ENCODE measurements at places on chromosomes 12 and 14. TPM values are rescaled to one million over a fixed set of nuclear protein-coding genes. Genes with fewer than 3 reads are reported as not detected.

The KRT80 gene
- 10.3 TPM for total RNA-seq

The SIX6 gene
- not detected for total RNA-seq

The KRT75 gene
- 0.21 TPM for total RNA-seq

The KRT6A gene
- 299 TPM for total RNA-seq

DNA sequence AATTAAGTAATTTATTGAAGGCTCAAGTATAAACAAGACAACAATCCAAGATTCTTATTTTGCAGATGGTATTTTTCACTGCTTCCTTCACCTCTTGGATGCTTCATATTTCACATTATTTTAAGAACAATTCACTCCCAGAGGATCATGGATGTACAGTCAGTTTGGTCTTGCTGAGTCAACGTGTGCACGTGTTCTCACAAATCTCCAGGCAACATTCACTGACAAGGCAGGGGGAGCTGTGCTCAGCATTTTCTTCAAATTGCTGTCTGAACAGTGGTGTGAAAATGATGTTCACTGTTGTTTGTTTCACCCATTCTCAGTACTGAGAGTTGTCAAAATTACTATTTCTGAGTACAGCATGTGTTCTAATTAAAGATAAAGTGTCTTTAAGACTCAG, 118.3 kb upstream of the SLC38A4 start:
- peak; percentile 32 for DNase-seq

DNA sequence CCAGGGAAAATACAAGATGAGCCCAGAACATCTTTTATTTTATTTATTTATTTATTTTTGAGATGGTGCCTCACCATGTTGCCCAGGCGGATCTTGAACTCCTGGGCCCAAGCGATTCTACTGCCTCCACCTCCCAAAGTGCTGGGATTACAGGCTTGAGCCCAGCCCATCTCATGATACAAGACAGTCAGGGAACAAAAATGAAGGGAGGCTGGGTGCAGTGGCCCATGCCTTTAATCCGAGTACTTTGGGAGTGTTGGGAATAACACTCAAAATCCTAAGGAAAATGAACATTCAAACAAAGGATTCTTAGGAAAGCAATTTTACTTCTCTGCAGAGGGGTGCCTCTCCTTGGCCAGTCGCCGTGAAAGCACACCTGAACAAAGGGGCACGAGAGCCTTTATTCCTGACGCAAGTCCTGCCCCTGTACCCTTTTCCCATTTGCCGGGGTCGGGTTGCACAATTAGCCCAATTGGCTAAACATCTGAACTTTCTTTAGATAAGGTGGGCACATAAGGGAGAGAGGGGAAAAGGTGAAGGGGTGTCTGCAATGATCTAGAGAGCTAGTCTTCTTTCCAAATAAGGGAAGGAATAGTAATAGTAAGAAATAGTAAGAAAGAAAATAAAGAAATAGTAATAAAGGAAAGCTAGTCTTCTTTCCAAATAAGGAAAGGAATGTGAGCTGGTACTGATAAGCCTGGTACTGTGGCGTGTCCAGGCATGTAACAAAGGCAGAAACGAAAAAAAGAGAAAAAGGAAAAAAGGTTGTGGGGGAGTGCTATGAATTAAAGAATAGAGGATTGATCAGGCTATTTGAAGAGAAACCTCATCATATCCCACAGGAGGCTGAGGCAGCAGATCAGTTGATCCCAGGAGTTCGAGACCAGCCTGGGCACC, 13.4 kb downstream of the NCAPD2 start:
- DNase-seq, result no peak

- no peak for DNase-seq
Observed at GRCh38 chr14:77886010-77886409, 86.1 kb downstream of the ADCK1 start.

DNA sequence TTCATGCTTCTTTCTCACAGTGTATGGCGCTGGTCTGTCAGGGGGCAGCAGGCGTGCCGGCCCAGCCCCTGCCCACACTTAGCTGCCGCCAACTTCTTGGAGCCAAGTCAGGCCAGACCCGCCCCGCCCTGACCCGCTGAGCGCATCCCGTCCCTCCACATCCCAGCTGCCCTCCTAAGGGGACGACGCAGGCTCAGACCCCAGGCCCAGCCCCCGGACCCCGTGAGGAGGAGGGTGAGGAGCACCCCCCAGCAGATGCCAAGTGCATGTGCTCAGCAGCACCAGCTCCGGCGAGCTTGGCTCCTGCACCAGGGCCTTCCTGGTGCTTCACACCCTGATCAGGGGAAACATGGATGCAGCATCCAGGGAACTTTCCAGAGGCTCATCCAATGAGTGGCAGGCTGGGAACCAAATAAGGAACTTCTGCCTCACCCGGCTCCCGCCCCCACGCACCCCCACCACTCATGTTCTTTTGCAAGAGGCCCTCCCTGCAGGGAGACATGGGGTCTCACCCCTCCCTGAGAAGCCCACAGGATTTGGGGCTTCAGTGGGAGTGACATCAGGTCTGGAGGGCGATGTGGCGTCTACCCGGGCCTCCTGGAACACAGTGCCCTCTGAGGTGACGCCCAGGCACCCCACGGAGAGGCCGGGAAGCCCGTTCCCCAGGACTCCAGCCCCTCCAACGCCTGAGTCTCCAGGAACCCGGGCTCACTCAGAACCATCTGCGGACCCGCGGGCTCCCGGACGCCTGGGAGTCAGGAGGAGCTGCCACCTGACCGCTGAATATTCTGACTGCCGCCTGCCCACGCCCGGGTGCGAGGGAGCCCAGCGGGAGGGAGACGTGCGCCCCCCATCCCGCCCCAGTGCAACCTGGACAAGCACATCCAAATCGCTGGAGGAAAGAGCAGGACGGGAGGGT, 70.0 kb upstream of the GALNT9 start:
- DNase-seq, result no peak

The SSTR1 gene
- total RNA-seq, result 0.21 TPM

DNA sequence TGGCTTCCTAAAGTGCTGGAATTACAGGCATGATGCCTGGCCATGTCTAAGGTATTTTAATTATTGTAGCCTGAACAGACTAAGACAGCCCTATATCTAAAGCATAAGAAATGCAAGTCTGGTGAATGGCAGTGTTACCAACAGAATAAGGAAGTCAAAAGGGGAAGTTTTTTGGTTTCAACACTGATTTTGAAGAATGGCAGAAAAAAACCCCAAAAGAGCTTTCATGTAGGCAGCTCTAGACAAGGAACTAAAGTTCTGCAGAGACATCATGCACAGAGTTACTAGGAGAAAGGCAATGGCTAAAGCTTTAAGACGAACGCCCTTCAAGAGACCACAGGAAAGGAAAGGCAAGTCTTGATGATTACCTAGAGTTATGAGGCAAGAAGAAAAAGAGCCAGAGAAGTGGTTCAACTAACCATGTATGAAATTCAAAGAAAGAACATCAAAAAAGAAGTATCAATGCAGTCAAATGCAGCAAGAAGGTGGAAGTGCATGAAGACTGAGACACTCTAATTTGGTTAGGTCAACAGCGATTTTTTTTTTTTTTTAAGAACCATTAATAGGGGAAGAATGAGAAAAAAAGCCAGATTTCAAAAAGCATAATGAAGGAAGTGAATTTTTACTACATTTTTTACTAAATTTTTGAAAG, 50.8 kb downstream of the RPS6KA5 start:
- no peak for DNase-seq

GRCh38 chr12:24255920-24256665, 306.6 kb upstream of the SOX5 start:
- DNase-seq, result no peak

The PMCH gene
- not detected for total RNA-seq

DNA sequence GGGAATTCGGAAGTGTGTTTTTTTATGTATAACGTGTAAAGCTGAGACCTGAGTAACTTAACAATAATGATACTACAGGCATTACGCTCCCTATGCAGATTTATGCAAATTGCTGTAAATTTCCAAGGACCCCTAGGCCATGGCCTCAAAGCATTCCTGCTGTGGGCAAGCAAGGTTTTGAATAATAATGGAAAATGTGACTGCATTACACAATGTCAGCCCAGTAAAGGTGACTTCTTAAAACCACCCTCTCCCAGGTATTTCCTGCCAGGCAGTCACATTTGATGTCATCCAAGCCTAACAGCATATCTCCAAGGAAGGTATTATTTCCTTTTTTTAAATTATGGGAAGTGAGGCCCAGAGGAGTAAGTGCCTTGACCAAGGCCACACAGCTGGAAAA, 621.0 kb downstream of the BCL11B start:
- DNase-seq, result no peak

- no peak for DNase-seq
Observed at GRCh38 chr12:11662369-11662768, 12.9 kb downstream of the ETV6 start.

GRCh38 chr14:95222870-95223398, 65.6 kb upstream of the DICER1 start:
- DNase-seq, result peak; percentile 81

DNA sequence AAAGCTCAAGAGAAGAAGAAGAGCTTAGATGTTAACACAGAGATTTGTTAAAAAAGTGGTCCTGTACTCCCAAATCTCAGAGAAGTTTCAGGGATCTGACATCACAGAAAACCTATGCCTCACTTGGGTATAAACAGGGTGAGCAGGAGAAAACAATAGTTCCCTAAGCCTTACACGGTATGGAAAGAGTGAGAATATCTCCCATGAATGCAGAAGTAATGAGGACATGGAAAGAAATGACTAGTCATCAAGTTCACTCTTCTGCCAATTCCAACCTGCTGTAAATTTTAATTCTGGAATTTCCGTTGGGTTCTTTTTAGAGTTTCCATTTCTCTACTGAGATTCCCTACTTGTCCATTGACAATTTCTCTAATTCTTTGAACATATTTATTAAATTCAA, 6.2 kb upstream of the PTGER2 start:
- DNase-seq, result no peak

- no peak for DNase-seq
Observed at GRCh38 chr12:51036279-51036678, 10.1 kb upstream of the SLC11A2 start.

- DNase-seq, result no peak
Observed at GRCh38 chr14:30966415-30967363, 58.8 kb upstream of the AP4S1 start.

DNA sequence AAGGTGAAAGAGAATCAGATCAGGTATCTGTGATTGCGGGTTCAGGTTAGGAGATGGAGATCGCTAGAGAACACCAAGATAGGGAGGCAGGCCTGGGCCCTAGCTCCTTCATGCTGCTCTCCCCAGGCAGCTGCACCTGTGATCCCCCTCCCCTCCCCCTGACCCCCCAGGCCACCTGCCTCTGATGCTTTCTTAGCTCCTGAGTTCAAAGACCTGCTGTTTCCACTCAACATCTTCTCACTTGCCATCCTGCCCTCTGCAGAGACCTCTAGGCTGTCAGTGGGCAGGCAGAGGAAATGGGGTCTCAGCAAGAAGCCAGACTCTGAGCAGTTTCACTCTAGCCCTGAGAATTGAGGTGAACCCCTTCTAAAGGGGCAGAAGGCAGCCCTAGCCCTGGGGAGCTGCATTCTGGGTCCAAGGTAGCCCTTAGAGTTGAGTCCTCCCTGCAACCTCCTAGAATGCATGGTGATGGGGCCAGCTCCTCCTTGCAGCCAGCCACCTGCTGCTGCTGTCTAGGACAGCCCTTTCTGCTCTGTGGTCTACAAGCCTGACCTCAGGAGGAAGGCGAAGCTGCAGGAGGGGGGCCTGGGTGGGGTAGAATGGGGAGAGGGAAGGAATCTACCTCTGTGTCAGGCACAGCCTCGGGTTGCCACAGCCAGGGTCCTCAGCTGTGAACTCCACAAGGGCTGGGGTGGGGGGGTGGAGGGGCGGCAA, 6.4 kb upstream of the SLC48A1 start:
- DNase-seq, result no peak

The ZDHHC17 gene
- 88.0 TPM for total RNA-seq

DNA sequence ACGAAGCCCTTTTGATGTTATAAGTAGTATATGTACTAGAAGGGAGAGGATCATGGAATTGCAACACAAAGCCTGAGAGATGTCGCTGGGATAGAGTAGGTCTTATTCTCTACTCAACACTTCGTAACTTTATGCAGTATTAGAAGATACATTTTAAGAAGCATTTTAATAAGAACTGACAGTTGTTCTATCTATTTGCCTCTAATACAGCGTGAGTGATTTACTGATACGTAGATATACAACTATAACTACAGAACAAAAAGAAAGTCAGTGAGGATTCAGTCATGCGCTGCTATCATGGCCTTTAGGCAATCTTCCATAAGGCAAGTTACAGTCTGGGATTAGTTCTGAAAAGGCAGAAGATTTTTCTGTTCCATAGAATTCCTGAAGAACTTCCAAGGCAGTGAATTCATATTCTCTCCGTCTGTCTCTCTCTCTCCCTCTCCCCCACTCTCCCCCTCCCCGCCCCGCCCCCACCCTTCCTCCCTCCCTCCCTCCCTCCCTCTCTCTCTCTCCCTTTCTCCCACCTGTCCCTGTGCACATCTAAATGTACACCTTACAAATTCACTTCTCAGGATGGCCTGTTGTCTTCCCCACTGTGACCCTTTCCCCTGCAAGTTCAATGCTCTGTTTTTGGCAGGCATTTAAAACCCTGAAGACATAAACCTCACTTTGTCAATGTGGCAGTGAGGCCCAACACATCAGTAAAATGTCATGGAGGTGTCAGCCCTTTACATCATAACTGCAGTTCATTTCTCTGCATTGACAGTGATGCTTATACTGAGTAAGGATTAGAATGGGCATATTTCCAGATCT, 470.6 kb downstream of the EGLN3 start:
- no peak for DNase-seq

GRCh38 chr12:123910761-123911193, 61.9 kb downstream of the CCDC92 start:
- no peak for DNase-seq

DNA sequence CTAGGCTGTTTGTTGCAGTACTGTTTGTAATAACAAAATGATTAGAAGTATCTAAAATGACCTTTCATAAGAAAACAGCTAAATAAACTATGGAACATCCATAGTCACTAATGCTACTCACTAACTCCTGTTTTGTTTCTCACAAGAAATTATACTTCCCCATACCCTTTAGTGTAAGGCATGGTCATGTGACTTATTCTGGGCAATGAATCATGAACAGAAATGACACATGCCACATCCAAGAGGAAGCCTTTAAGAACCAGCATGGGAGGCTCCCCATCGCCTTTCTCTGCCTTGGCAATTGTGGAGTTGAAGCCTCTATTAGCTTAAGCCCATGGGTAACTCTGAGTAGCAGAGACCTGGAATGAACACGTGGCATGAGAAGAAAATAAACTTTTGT, 49.3 kb downstream of the KSR2 start:
- DNase-seq, result no peak

The AKAP3 gene
- total RNA-seq, result 0.21 TPM

- no peak for DNase-seq
Observed at GRCh38 chr12:1439687-1440086, 154.7 kb downstream of the FBXL14 start.

All from tongue (tissue), 3 donors.